ENCODE measurements at places on chromosomes 7 and 10.

- DNase-seq = no peak
These were observed 643.5 kb upstream of the DPP6 start for GRCh38 chr7:153408360-153409335.

DNA sequence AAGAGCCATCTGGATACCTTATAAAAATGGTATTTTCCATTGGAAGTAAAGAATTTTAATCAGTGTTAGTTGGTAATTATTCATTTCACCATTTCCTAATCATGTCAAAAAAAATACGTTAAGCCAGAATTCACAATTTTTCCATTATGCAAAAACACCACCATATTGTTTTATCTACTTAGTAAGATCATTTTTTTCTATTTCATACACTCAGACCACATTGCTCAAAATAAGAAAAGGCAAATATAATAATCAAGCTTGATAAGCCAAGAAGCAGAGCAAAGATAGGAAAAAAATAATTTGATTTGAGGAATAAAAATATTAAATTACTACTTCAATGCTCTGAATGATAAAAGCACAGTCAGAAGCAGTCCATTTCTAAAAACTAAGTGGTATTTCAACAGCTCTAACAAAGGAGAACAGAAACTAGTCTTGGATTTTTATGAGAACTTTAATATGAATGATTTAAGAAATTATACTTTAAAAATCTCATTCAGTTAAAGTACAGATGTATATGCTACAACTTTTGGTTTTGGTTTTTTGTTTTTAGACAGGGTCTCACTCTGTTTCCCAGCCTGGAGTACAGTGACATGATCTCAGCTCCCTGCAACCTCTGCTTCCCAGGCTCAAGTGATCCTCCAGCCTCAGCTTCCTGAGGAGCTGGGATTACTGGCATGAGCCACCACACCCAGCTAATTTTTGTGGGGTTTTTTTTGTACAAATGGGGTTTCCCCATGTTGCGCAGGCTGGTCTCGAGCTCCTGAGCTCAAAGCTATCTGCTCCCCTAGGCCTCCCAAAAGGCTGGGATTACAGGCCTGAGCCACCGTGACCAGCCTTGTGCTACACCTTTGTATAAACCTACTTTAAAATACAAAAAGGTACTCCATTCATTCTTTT is 46.6 kb downstream of the LRRN3 start:
- DNase-seq = peak; percentile 90

- no peak for DNase-seq
These were observed 604.0 kb downstream of the INHBA start for GRCh38 chr7:41098846-41099245.

GRCh38 chr7:50826371-50827172 is 43.9 kb upstream of the GRB10 start:
- DNase-seq = peak; percentile 73

- DNase-seq = no peak
These were observed 74.4 kb downstream of the GLCCI1 start for GRCh38 chr7:8042796-8043535.

GRCh38 chr10:32381165-32381564 is 34.2 kb upstream of the EPC1 start:
- no peak for DNase-seq

DNA sequence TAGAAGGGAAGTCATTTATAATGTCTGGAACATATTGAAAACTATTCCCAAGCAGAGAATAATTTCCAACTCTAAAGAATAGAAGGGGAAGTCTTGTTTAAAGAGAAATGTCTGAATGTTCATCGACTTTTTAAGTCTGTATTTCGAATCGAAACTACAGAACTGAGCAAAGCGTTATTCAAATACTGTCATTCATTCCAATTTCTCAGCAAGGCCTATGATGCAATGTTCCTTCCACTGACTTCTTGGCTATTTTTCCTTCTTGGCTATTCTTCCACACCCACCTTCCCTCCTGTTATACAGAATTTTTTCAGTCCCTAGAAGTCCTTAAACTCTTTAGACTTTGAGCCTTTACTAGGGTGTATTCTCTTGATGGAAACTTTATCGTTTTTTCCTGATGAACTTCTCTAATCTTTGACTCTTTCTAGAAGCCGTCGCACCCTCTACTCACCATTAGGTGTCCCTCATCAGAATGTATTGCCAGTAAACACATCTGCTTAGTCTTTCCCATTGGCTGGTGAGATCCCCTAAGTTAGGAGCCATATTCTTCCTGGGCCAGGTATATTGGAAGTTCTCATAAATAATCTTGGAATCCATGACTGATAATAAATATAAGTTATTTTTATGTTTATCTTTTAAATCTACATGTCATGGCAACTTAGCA is 235.7 kb upstream of the CCDC6 start:
- no peak for DNase-seq

DNA sequence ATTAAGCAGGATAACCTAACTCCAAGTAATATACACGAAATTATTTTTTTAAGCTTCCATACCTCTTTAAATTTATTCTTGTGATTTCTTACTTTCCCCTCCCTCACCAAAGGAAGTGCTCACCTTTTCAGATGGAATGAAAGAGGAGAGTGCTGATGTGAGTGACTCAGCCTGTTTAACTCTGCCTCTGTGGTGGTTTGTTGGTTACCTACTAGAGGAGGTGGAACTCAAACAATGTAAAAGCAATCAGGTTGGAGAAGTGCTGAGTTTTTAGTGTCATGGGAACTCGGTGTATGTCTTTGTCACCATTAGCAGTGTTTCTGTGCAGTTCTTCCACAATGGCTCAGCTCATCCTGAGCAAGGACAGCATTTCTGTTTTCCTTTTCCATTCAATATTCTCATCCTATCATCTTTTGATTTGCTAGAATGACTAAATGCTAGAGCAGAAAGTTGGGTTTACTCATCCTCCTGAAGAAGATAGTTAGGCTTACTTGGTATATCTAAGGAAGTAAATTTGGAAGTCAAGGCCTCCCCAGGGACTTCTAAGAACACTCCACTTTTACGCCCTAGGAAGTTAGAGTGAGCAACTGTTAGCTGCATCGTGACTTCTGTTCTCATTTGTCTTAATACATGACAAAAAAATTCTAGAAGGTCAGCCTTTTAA is 6.0 kb downstream of the ADD3 start:
- no peak for DNase-seq

DNA sequence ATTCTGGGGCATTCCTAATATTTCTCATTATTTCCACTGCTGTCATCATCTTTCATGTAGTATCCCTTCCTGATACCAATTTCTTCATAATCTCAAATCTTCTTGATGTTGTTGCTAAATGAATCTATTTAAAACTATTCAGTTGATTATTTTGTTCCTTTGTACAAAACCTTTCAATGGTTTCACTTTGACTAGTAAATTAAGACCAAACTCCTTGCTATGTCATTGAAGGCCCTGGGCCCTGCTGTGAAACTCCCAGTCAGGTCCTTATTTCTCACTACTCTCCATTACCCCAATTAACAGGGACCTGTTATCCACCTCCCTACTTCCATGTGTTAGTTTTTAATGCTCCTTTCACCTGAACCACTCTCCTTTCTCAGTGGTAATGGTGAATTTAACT is 97.0 kb downstream of the CTTNBP2 start:
- no peak for DNase-seq

DNA sequence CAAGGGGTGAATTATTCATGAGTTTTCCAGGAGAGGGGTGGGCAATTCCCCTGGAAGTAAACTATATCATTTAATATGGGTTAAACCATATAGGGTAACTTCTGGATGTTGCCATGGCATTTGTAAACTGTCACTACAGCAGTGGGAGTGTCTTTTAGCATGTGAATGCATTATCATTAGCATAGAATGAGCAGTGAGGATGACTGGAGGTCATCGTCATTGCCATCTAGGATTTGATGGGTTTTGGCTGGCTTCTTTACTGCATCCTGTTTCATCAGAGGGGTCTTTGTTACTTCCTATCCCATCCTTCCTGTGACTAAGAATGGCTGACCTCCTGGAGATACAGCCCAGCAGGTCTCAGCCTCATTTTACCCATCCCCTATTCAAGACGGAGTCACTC is 139.5 kb upstream of the PRKCQ start:
- DNase-seq = no peak

GRCh38 chr7:157807510-157807909 is 470.7 kb downstream of the DNAJB6 start:
- DNase-seq = no peak

DNA sequence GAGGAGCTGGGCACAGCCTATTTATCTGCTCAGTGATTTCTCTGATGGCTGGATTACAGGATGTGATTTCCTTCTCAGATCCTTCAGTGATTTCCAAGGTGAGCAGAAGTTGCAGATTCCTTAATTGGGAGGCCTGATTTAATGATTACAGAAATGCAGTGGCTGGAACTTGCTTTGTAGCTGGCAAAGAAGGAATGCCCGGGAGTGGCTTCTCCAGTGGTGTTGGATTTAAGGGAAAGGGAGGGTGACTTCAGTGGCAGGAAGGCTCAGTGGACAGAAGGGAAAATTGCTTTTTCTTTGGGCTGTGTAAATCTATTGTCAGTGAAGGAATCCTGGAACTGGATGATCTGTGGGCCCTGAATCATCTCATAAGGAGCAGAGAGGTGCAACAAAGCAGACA is 5.1 kb downstream of the SORCS3 start:
- no peak for DNase-seq

- DNase-seq = no peak
These were observed 254.8 kb upstream of the LRRTM3 start for GRCh38 chr10:66671064-66671463.

DNA sequence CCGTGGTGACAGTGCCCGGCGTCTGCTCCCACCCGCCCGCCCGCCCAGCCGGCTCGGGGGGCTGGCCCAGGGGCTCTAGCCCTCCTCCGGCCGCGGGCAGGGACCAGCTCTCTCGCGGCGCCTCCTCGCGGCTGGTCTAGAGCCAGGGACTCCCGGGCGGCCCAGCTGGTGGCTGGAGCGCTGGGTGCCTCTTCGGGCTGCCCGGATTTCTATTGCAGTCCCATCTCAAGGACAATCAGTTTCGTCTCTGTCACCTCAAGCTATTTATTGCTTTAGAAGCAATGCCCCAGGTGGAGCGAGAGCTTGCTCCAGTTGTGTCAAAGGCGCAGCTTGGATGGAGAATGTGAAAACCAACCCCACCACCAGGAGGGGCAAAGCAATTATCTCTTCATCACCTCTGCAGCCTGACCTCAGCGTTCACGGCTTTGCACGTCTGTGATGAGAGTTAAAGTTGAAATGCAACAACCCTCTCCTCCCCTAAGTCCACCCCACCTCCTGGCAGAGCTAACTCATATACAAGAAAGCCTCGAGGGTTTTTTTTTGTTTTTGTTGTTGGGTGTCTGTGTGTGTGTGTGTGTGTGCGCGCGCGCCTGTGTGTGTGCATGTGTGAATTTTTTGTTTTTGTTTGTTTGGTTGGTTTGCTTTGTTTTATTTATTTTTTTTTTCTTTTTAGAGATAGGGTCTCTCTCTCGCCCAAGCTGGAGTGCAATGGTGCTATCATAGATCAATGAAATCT is at the start of gene ITGA8:
Gene ITGA8 (minus strand): TSS at position 24 of the 736 bp plus-strand sequence. CDS start 151 bp downstream, outside the sequence.
- DNase-seq = no peak

DNA sequence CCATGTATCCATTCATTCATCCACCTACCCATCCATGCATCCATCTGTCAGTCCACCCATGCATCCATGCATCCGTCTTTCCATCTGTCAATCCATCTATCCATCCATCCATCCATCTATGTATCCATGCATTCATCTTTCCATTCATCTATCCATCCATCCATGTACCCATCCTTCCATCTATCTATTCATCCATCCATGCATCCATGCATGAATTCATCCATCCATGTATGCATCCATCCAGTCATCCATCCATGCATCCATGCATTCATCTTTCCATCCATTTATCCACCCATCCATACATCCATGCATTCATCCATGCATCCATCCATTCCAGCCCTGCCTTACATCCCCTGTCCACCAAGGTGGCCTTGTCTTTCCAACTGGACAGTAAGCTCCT is 45.7 kb downstream of the SORCS3 start:
- DNase-seq = no peak

GRCh38 chr10:25651534-25651933 is 282.5 kb upstream of the MYO3A start:
- DNase-seq = no peak

- no peak for DNase-seq
These were observed 168.4 kb downstream of the SORCS3 start for GRCh38 chr10:104809288-104810090.

All from suppressor macrophage treated with lipopolysaccharide for 4 hours (primary cell).